ENCODE measurements at places on chromosomes 12 and 14.

GRCh38 chr12:50051101-50051806 lies 6.1 kb upstream of the ASIC1 start:
- DNase-seq = no peak

DNA sequence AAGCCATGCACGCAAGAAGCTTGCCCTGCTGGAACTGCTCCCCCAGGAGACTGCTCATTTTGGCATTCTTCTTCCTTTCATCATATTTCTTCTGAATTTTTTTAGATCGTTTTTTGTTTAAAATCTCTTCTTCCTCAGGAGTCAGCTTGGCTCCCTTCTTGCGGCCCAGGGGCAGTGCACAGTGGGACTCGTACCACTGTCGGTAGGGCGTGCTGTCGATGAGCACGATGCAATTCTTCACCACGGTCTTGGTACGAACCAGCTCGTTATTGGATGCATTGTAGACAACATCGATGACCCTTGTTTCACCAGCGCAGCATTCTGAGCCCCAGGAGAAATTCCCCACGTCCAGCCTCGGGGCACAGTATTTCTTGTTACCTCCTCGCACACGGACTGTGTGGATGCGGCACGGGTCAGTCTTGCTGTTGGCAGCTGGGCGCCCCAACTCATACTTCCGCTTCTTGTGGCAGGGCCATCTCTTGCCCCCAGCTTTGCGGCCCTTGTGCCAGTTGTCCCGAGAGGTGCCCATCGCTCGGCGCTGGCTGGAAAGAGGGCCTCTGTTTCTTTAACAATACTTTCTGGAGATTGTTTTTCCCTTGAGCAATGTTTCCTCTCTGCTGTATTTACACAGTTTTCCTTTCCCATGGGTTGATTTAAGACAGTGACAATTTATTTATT lies 452.4 kb downstream of the TMEM121 start:
- DNase-seq = no peak

GRCh38 chr12:86261142-86261541 lies 5.0 kb upstream of the MGAT4C start:
- no peak for DNase-seq

GRCh38 chr14:47012533-47013280 lies 361.1 kb upstream of the RPL10L start:
- no peak for DNase-seq

DNA sequence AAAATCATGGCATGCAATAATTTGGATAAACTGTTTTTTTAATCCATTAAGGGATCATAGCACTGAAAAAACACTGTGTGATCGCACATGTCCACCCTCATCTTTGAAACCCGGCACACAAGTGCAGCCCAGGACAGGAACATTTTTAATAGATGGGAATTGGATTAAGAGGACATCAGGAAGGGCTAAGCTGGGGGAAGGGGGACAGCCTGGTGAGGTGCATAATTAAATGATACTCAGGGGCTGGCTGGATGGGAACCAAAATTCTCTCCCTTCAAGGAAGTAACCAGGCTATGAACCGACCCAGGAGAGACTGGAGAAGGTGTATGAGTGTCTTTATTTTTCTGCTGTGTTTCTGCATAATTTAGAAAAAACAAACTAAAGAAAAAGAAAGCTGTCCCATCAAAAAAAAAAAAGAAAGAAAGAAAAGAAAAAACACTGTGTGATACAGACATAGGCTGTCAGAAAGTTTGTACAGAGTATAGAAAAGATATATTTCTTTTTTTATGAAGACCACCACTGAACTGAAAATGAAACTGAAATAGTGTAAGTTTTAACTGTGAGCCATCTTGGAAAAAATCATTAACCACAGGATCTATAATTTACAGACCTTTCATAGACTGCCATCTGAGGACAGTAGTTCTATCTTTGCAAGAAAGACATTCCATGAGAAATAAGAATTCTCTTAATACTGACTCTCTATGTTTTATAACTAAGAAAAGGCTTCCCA lies 75.1 kb upstream of the SLC38A4 start:
- DNase-seq = no peak

GRCh38 chr12:2347844-2348481 lies 295.2 kb downstream of the CACNA1C start:
- DNase-seq = no peak

GRCh38 chr14:53470351-53471043 lies 317.4 kb upstream of the DDHD1 start:
- DNase-seq = no peak

GRCh38 chr12:104694161-104694560 lies 237.4 kb downstream of the CHST11 start:
- no peak for DNase-seq

DNA sequence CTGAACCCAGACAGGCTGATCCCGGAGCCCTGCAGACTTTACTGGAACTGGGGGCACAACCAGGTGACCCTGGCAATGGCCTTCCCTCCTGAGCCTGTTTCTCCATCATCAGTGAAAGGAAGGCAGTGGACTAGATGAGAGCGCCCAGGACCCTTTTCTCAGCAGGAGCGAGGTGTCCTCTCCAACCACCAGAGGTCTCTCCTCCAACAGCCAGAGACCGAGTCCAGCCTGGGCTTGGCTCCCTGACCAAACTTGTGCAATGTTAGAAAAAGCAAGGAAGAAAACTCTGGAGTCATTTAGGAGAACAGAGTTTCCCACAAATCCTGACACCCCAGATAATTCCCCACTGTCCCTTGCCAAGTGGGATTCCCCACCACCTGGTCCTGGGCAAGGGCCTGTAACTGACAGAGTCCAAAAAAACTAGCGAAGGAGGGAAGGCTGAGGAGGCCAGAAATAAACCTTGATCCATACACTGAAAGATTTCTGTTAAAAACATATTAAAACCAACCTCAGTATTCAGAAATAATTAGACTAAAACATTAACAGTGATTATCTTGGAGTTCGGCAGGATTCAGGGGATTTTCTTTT lies 9.0 kb downstream of the RPS6KL1 start:
- DNase-seq = peak; percentile 64

- DNase-seq = peak; percentile 69
These were observed 2.0 kb downstream of the DYRK2 start for GRCh38 chr12:67650388-67651131.

- peak; percentile 55 for DNase-seq
These were observed 574 bp downstream of the GLRX5 start for GRCh38 chr14:95535226-95536021.

GRCh38 chr12:117533687-117534086 lies 172.3 kb upstream of the NOS1 start:
- no peak for DNase-seq

- peak; percentile 73 for DNase-seq
These were observed 13.7 kb downstream of the COA8 start for GRCh38 chr14:103576371-103577024.

DNA sequence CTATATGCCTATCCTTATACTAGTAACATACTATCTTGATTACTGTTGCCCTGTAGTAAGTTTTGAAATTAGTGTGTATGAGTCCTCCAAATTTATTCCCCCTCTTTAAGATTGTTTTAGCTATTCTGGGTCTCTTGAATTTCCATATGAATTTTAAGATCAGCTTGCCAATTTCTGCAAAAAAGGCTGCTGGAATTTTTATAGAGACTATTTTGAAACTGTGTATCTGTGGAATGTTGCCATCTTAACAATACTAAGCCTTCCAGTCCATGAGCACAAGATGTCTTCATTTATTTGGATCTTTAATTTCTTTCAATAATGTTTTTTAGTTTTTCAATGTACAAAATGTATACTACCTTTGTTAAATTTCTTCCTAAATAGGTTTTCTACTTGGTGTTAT lies 79.8 kb upstream of the ETV6 start:
- no peak for DNase-seq

GRCh38 chr12:107783406-107784376 lies 9.2 kb downstream of the ASCL4 start:
- DNase-seq = no peak

DNA sequence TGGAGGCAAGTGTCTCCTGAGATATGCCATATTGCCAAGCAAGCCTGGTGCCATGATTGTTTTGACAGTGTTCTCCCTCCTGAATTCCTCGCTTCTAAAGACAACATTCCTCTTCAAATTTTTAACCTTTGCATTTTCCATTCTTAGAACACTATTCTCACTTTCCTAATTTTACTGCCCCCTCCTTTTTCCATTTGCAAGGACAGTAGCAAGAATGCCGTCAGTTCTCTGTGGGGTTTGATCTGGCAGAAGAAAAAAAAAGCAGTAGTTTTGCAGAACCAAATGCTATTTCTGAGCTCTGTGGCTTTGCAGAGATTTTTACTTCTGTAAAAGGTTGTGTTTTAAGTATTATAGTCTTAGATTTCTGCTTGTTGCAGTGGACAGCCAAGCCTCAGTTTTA lies 295.2 kb downstream of the NUAK1 start:
- no peak for DNase-seq

GRCh38 chr12:84150201-84150600 lies 762.4 kb downstream of the SLC6A15 start:
- DNase-seq = no peak

- DNase-seq = no peak
These were observed 16.8 kb upstream of the OAS2 start for GRCh38 chr12:112961536-112961935.

- no peak for DNase-seq
These were observed 7.1 kb downstream of the OR6C68 start for GRCh38 chr12:55499231-55499630.

GRCh38 chr14:84856751-84857534 lies 673.0 kb upstream of the FLRT2 start:
- DNase-seq = no peak

DNA sequence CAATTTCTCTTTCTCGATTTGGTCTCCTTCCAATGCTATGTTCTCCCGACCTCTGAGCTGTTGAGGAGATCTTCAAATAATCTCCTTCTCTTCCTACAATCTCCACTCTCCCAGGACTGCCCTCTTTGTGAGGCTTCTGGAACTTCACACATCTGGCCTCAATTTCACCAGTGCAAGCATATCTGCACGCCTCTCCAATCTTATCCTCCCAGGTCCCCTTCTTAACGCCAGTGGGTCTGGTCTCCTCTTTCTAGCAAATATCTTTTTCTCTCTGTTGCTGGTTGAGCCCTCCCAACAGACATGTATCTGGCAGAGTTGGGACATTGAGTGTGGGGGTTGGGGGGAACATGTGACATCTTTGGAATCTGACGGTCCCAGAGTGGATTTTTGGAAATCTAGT lies 17.9 kb downstream of the RTL1 start:
- no peak for DNase-seq

- no peak for DNase-seq
These were observed 345.8 kb downstream of the CCDC91 start for GRCh38 chr12:28536088-28536487.

- no peak for DNase-seq
These were observed 354.3 kb downstream of the CEP128 start for GRCh38 chr14:80587096-80587724.

- no peak for DNase-seq
These were observed 1093.2 kb downstream of the TMEM121 start for GRCh38 chr14:106619606-106620005.

GRCh38 chr14:36660736-36661505 lies 739 bp upstream of the PAX9 start:
- DNase-seq = no peak

- no peak for DNase-seq
These were observed 4.9 kb downstream of the PHLDA1 start for GRCh38 chr12:76026643-76027063.

DNA sequence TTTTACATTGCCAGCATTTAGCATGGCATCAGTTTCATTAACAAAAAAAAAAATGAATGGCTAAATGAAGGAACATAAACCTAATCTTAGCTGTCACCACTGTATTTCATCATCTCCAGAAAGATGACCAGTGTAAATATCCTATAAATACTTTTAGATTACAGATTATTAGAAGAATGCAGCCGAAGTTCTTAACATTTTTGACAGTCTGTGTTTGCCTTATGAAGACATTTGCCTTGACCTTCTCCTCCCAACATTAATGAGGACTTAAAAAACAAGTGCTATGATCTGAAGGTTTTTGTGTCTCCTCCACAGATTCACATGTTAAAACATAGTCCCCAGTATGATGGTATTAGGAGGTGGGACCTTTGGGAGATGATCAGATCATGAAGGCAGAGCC lies 253.0 kb downstream of the SNAPC1 start:
- no peak for DNase-seq

GRCh38 chr12:95107362-95107761 lies 33.9 kb upstream of the NR2C1 start:
- DNase-seq = no peak

DNA sequence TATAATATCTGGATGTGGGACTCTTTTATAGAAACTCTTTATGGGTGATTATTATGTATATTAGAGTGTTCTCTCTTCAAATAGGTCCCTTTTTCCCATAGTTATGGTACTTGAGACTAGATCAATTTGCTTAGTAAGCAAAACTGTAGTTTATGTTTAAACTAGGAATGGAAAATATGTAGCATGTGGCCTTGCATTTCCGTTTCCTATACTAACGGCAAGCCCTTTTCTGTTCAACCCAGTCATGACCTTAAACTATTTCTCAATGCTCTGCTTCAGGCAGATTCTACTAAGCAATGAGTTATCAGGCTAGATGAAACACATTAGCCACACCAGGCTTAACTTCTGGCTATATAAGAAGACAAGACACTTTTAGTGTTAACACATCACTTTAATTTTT lies 84.6 kb downstream of the OTOGL start:
- DNase-seq = no peak

DNA sequence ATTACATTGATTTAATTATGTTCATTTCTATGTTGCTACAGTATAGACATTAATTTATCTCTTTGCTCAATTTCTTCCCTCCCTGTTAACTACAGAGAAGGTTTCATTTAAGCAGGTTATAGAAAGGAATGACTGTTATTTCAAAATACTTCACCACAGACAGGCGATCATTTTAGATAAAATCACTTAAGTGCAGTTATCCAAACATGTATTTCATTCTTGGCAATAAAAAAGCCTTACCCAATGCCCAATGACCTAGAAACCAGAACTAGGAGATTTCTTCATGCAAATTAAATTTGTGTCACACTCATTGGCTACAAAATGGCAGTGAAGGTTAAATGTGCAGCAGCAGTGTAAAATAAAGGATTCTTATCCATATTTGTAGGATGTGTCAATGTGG lies 266.4 kb downstream of the KCNH5 start:
- DNase-seq = no peak

- DNase-seq = no peak
These were observed 85.0 kb downstream of the IPO8 start for GRCh38 chr12:30610718-30611117.
